Neural crest cell (in vitro differentiated cells): ENCODE measurements at places on chromosomes 1 and 21. TPM values are rescaled to one million over a fixed set of nuclear protein-coding genes. Genes with fewer than 3 reads are reported as not detected.
A peak's percentile ranks its signal among the peaks of the same experiment; 100 is the strongest.

DNA sequence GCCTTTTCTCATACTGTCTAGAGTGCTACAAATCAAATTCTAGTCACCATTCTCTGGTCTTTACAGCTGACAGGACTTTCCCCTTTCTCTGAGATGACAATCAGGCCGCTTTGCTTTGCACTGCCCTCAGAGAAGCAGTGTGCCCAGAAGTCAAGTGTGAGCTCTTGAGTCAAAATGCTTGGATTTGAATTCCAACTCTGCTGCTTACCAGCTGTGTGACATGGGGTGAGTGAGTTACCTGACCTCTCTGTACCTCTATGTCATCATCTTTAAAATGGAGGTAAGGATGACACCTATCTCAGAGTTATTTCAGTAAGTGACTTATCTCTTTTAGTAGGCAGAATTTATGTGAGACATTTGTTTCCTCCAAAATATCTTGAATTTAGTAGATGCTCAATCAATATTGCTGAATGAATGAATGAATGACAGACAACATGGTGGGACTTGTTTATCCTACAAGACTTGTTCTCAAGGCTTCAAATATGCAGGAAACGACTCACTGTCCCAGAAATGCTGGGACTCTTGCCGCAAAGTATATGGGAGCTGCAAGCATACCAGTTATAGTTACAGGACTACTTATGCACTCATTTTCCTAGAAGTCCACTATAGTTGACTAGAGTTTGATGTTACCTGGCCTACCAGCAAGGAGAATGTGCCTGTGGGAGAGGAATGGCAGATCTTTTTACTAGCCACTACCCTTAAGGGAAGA lies 38.1 kb upstream of the A3GALT2 start:
- DNase-seq: no peak
- no peaks in the 10 kb centered on the region for H3K27me3 ChIP-seq
- peak overlapping the region; percentile 87 for H3K27ac ChIP-seq
- peaks cover 6% of the 10 kb centered on the region for H3K36me3 ChIP-seq

ENAH gene
- total RNA-seq: 179 and 181 TPM in 2 replicates

TRIM45 gene
- total RNA-seq: 13.3 and 16.6 TPM in 2 replicates

DNA sequence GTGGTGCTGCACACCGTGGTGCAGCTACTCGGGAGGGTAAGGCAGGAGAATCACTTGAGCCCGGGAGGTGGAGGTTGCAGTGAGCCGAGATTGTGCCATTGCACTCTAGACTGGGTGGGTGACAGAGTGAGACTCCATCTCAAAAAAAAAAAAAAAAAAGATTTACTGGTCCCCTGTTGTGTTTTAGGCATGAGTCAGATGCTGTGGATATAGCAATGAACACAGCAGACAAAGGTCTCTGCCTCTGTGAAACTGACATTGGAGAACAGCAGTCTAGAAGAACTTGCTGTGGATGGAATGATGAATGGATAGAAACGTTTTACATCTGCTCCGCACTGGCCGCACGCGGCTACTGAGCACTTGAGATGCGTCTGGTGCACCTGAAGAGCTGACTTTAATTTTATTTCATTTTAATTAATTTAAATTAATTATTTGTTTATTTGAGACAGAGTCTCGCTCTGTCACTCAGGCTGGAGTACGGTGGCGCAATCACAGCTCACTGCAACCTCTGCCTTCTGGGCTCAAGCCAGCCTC lies 24.5 kb upstream of the EPHA2 start:
- no peak for DNase-seq
- no peak overlapping the region for H3K4me3 ChIP-seq
- H3K36me3 ChIP-seq: no peaks in the 10 kb centered on the region
- no peak overlapping the region for H3K27ac ChIP-seq

GRCh38 chr21:19850157-19850556 lies 1148.1 kb upstream of the NCAM2 start:
- no peak overlapping the region for H3K27ac ChIP-seq
- no peaks in the 10 kb centered on the region for H3K4me1 ChIP-seq
- H3K4me3 ChIP-seq: no peak overlapping the region
- no peak for DNase-seq
- H3K27me3 ChIP-seq: no peaks in the 10 kb centered on the region

- no peaks in the 10 kb centered on the region for H3K36me3 ChIP-seq
- DNase-seq: no peak
- no peaks in the 10 kb centered on the region for H3K27me3 ChIP-seq
- H3K4me3 ChIP-seq: no peak overlapping the region
- no peak overlapping the region for H3K27ac ChIP-seq
Measured at GRCh38 chr1:97144527-97144926, 422.9 kb downstream of the PTBP2 start.

GRCh38 chr1:110425612-110426152 lies 18.2 kb upstream of the LAMTOR5 start:
- H3K36me3 ChIP-seq: no peaks in the 10 kb centered on the region
- H3K4me3 ChIP-seq: no peak overlapping the region
- peaks cover 13% of the 10 kb centered on the region for H3K27me3 ChIP-seq
- no peak overlapping the region for H3K27ac ChIP-seq
- no peaks in the 10 kb centered on the region for H3K4me1 ChIP-seq

MX2 gene
- total RNA-seq: not detected in 2 replicates

TMEM81 gene
- 5.4 and 6.7 TPM in 2 replicates for total RNA-seq

GRCh38 chr1:79741720-79742421 lies 735.3 kb upstream of the ADGRL4 start:
- H3K27me3 ChIP-seq: no peaks in the 10 kb centered on the region
- no peak for DNase-seq
- peaks cover under 1% of the 10 kb centered on the region for H3K36me3 ChIP-seq
- no peak overlapping the region for H3K4me3 ChIP-seq
- H3K4me1 ChIP-seq: no peaks in the 10 kb centered on the region

GRCh38 chr1:233281711-233282581 lies 13.6 kb downstream of the PCNX2 start:
- no peaks in the 10 kb centered on the region for H3K4me1 ChIP-seq
- peaks cover 12% of the 10 kb centered on the region for H3K36me3 ChIP-seq
- no peaks in the 10 kb centered on the region for H3K27me3 ChIP-seq
- H3K4me3 ChIP-seq: no peak overlapping the region
- H3K27ac ChIP-seq: no peak overlapping the region

KIF26B gene
- 5.7 and 6.2 TPM in 2 replicates for total RNA-seq

GUCA2B gene
- total RNA-seq: not detected in 2 replicates

DNA sequence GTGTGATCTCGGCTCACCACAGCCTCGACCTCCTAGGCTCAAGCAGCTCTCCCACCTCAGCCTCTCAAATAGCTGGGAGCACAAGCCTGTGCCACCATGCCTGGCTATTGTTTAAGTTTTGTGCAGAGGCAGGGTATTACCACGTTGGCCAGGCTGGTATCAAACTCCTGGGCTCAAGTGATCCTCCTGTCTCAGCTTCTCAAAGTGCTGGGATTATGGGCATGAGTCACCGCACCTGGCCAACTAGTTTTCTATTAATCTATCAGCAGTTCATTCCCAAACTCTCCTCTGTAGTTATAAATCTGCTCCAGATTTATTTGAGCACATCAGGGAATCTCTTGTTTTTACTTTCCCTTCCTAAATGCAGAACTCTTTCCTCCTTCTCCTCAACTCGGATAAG lies 443.8 kb downstream of the PRDM2 start:
- DNase-seq: no peak
- no peak overlapping the region for H3K4me3 ChIP-seq
- H3K36me3 ChIP-seq: no peaks in the 10 kb centered on the region

GRCh38 chr21:45011911-45012661 lies 62.3 kb upstream of the ADARB1 start:
- no peaks in the 10 kb centered on the region for H3K36me3 ChIP-seq
- H3K4me3 ChIP-seq: no peak overlapping the region
- no peak for DNase-seq

DNA sequence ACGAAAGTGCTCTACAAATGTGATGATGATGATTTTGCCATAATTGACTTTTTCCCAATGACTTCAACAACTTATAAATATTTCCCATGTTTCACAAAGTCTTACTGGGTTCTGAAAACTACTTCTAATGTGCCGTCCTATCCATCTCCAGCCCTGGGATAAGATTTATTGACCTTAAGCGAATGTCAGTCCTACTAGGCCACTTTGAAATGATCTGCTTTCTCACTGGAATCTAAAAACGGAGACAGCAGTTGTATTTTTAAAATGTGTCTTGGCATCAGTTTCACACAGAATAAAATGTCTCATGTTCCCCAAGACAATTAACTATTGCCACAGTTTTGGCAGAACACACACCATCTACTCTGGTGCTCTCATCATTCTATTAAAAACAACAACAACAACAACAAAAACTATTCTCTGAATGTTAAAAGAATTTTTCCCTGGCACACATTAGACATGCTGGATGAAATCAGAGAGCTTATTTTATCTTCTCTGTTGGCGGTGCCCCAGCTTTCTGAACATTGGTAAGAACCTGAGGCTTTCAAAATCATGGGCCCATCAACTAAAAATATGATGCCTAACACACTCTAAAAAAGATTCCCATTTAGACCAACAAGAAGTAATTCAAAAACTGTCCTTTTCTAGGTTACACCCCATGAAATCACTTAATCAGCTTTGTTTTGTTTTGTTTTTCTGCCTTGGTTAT lies 23.1 kb upstream of the DNASE2B start:
- no peaks in the 10 kb centered on the region for H3K27me3 ChIP-seq
- no peak overlapping the region for H3K27ac ChIP-seq
- DNase-seq: no peak
- no peaks in the 10 kb centered on the region for H3K36me3 ChIP-seq
- H3K4me1 ChIP-seq: peaks cover 5% of the 10 kb centered on the region

DNA sequence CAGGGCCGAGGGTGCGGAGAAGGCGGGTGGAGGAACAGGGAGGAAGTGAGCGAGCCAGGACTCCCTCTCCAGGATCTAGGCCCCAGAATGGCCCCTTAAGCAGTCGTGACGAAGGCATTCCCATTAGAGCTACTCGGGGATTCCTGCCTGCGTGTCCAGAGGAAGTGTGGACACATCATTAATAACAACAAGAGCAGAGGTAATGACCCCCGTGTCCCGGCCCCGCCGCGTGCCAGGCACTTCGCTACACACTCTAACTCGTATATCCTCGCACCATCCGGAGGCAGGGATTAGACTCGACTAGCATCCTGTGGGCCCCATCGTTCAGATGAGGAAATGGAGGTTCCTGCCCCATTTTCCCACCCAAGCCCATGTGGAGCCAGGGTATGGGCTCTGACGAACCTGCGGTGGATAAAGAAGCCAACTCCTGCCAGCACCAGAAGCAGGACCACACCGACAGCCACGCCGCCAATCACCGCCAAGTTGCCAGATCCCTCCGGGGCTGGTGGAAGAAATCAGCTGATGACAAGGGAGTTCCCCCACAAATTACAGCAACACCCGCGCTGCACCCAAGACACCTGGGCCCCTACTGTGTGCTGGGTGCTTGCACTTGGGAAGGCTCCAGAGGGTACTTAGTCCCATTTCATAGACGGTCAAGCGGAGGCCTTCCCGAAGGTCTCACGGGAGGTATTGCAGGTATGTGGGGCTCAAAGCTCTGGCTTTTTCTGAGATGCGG lies 21.6 kb downstream of the EPHA2 start:
- no peak for DNase-seq
- H3K4me1 ChIP-seq: peaks cover under 1% of the 10 kb centered on the region
- no peak overlapping the region for H3K4me3 ChIP-seq
- H3K27me3 ChIP-seq: no peaks in the 10 kb centered on the region

TAS1R1 gene
- total RNA-seq: not detected in 2 replicates

NECTIN4 gene
- not detected in 2 replicates for total RNA-seq

DNA sequence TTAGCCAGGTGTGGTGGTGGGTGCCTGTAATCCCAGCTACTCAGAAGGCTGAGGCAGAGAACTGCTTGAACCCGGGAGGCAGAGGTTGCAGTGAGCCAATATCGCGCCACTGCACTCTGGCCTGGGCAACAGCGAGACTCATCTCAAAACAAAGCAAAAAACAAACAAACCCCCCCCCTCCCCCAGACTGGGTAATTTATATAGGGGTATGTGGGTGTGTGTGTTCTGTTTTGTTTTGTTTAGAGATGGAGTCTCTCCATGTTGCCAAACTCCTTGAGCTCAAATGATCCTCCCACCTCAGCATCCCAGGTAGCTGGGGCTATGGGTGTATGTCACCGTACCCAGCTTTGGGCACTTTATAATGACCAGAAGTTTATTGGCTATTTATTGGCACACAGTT lies 73.6 kb downstream of the SLC27A3 start:
- H3K4me1 ChIP-seq: no peaks in the 10 kb centered on the region
- H3K4me3 ChIP-seq: no peak overlapping the region
- no peak for DNase-seq
- H3K27ac ChIP-seq: no peak overlapping the region
- no peaks in the 10 kb centered on the region for H3K27me3 ChIP-seq

GRCh38 chr21:40569357-40569756 lies 277.6 kb downstream of the DSCAM start:
- no peak overlapping the region for H3K4me3 ChIP-seq
- DNase-seq: no peak
- no peaks in the 10 kb centered on the region for H3K27me3 ChIP-seq
- peak overlapping the region; percentile 29 for H3K27ac ChIP-seq

- H3K4me1 ChIP-seq: no peaks in the 10 kb centered on the region
- DNase-seq: no peak
- no peak overlapping the region for H3K27ac ChIP-seq
- H3K4me3 ChIP-seq: no peak overlapping the region
- no peaks in the 10 kb centered on the region for H3K36me3 ChIP-seq
Measured at GRCh38 chr1:116253566-116254382, 119.3 kb upstream of the ATP1A1 start.

VAV3 gene
- 2.6 and 2.9 TPM in 2 replicates for total RNA-seq

- no peaks in the 10 kb centered on the region for H3K4me1 ChIP-seq
- H3K36me3 ChIP-seq: no peaks in the 10 kb centered on the region
- no peak for DNase-seq
- H3K4me3 ChIP-seq: no peak overlapping the region
Measured at GRCh38 chr1:192251735-192252134, 65.1 kb upstream of the RGS21 start.
